ENCODE measurements at places on chromosomes 7 and 10.
A peak's percentile ranks its signal among the peaks of the same experiment; 100 is the strongest.

DNA sequence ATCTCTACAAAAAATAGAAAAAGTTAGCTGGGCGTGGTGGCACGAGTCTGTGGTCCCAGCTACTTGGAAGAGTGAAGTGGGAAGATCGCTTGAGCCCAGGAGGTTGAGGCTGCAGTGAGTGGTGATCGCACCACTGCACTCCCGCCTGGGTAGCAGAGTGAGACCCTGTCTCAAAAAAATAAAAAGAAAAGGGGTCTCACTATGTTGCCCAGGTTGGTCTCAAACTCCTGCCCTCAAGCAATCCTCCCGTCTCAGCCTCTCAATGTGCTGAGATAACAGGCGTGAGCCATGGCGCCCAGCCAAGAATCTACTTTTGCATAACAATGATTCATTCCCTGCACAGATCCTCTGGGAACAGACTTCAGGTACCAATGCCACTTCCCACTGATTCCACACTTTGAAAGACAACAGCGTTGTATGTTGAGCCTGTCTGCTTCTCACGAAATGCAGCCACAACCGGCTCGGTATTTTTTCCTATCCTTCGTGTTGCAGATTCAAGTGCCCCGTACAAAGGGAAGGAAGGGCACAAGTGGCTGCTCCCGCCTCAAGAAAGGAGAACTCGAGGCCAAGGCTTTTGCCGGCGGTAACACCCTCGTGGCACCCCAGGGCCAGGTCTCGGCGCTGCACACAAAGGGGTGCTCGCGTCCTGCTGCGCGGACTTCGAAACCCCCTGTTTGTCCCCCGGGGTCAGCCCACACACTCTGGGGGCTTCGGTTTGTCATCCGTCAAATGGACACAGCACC lies 745 bp downstream of the DAGLB start:
- DNase-seq, result peak; percentile 16

DNA sequence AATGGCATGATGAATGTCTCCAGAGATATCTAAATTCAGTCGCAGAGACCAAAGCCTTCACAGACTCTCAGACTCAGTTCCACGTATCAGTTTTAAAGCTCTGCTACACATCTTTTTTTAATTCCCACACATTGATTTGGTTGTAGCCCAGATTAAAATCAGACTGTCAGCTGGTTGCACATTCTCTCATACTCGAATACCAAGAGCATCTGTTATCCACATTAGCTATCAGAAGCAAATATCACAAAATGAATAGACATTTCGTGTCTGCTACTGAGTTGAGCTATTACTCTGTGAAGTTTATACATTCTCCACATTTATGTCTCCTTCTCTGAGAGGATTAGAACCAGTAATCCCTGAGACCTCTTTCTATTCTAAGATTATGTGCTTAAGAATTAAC lies 229.2 kb downstream of the GPAM start:
- DNase-seq, result no peak

GRCh38 chr7:15891151-15891881 lies 204.8 kb upstream of the MEOX2 start:
- DNase-seq, result no peak

DNA sequence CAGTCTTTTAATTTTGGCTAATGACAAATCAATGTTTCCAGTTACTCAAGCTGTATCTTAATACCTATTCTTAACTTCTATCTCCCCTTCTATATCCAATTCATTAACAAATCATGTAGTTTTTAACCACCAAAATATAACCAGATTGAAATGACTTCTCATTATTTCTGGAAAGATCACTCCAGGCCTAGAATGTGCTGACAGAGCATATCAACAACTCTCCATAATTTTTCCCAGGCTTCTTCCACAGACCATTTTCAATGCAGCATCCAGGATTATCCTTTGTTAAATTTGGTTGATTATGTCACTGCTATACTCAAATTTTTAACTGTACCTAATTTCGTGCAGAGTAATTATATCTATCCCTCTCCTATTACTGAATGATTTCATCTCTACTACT lies 704.1 kb downstream of the PCDH15 start:
- DNase-seq, result no peak

GRCh38 chr10:127041552-127041951 lies 136.3 kb downstream of the DOCK1 start:
- DNase-seq, result no peak

DNA sequence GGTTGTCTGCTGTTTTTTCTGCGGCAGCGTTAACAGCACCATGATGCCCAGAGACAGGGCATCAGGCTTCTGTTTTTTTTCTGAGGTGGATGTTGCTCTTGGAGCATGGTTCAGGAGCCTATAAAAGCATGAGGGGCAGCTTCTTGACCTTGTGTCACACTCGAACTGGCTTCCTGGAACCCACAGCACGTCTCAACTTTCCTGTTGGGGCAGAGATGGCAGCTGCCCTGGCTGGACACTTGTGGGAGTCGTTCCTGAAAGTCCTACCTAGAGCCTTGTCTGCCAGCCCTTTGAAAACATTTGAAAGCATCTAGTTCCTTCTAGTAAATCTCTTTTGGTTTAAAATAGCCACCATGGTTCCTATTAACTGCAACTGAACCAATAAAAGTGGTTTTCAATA lies 28.9 kb upstream of the PRKAG2 start:
- DNase-seq, result no peak

DNA sequence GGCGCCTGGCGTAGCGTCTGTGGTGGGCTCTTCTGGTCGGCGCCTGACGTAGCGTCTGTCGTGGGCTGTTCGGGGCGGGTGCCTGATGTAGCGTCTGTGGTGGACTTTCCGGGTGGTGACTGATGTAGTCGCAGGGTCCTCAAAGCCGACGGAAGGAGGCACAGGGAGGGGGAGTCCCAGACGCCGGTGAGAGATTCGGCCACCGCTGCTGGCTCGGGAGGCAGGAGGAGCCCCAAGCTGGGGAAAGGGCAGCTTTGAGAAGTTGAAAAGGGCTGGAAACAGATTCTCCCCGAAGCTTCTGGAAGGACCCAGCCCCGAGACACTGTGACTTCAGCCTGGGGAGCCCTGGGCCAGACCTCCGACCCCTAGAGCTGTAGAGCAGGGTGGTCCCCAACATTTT lies 105.7 kb downstream of the DNAJB6 start:
- no peak for DNase-seq

DNA sequence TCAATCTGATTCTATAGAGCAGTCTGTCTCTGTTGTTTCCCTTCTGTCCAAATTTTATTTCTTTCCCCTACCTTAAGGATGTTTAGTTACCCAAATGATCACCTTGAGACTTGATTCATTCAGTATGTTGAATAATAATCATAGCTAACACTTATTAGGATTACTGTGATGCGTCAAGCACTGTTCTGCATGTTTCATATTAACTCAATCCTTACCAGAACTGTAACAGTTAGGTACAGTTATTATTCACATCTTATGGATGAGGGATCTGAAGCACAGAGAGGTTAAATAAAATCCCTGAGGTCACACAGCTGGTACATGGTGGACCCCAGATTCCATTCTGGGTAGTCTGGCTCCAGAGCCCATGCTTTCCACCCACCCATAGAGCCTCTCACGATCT lies 97.9 kb upstream of the SAMD8 start:
- no peak for DNase-seq

Data from T-helper 9 cell (primary cell).